ENCODE measurements at places on chromosomes 3 and 15. TPM values are rescaled to one million over a fixed set of nuclear protein-coding genes. Genes with fewer than 3 reads are reported as not detected.

The UBE2E1 gene
- total RNA-seq, result 77.1 TPM

The ZNF385D gene
- not detected for total RNA-seq

The MYL3 gene
- not detected for total RNA-seq

The CYP1A2 gene
- total RNA-seq, result not detected

The CHST2 gene
- total RNA-seq, result 0.49 TPM

The HYKK gene
- 6.6 TPM for total RNA-seq

The RARRES1 gene
- not detected for total RNA-seq

The CTXN2 gene
- total RNA-seq, result not detected

The TTLL3 gene
- total RNA-seq, result 8.2 TPM

The PDZRN3 gene
- total RNA-seq, result 0.05 TPM

The RTP1 gene
- not detected for total RNA-seq

All from NCI-H460 (cell line).